A673 (cell line): ENCODE measurements at places on chromosomes 3 and 15. TPM values are rescaled to one million over a fixed set of nuclear protein-coding genes. Genes with fewer than 3 reads are reported as not detected.

The MYEF2 gene
- total RNA-seq: 112 TPM in 2 replicates

The SKOR1 gene
- 0.21 and 0.37 TPM in 2 replicates for total RNA-seq

The COL6A5 gene
- 0.11 and 0.32 TPM in 2 replicates for total RNA-seq

The C2CD4B gene
- 0.54 and 0.70 TPM in 2 replicates for total RNA-seq

The KLHL40 gene
- total RNA-seq: not detected in 2 replicates

The TMEM212 gene
- not detected in 2 replicates for total RNA-seq

The GPR62 gene
- not detected in 2 replicates for total RNA-seq

The ANKRD63 gene
- 2.5 TPM in 2 replicates for total RNA-seq

The RLBP1 gene
- not detected in 2 replicates for total RNA-seq

The SLC2A2 gene
- total RNA-seq: not detected in 2 replicates

- no peak for DNase-seq
Observed at GRCh38 chr3:149280671-149281349, 52.6 kb downstream of the TM4SF18 start.

DNA sequence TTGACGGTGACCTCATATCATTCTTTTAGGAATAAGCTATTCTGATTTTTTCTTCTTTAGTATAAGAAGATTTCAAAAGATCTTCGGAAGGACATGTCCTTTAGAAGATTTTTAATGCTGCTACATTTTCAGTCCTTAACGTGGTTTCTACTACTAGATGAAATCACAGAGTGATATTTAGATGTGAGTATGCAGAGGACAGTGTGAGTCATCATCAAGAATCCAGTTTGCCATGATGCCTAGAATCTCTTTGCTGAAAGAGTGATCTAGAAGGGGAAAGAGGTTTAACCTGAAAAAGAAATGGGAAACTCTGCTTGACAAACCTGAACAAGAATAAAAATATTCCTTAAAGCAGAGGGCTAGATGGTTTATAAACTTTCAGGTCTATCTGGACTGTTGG lies 43.2 kb downstream of the SLC7A14 start:
- no peak for DNase-seq

- DNase-seq: no peak
Observed at GRCh38 chr3:13884851-13885703, 5.2 kb upstream of the WNT7A start.

DNA sequence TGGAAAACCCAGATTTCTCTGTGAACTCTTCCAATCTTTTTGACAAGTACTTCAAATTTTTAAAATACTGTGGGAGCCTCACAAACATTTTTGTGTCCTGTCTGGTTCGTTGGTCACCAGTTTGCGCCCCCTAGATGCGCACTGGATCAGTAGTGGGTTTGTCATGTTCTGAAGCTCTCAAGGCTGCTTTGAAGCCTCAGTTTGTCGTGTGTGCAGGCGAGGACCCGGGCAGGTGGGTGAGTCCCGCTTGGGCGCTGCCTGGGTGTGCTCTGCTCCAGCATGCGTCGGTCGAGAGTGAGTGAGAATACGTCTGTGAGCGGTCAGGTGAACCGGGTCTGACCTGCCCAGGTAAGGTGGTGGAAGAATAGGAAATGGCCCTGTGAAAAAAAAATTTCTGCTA lies 17.3 kb upstream of the AEN start:
- DNase-seq: no peak

GRCh38 chr3:158668506-158668905 lies 3.9 kb downstream of the LXN start:
- DNase-seq: no peak

DNA sequence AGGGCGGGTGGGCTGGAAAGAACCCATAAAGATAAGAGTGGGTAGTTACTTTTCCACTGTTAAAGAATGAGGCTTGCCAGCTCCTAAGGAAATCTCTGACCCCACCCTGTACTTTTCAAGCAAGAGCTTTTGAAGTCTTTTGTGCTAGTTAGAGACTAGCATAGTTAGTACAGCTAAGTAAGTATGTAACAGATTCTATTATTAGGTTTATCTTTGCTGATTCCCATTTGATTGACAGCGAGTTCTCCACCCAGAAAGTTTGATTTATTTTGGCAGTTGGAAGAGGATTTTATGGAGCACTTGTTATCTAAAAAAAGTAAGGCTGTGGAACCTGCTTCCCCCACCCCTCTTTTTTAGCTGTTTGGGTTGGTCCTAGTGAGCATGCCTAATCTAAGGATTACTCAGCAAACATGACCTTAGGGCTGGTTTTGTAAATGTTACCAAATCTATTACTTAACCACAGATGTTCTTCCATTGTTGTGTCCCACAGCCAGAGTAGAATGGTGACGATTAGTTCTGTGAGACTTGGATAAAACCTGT lies 57.6 kb downstream of the FNDC3B start:
- peak; percentile 60 for DNase-seq

GRCh38 chr3:134645515-134645914 lies 5.3 kb downstream of the KY start:
- no peak for DNase-seq

DNA sequence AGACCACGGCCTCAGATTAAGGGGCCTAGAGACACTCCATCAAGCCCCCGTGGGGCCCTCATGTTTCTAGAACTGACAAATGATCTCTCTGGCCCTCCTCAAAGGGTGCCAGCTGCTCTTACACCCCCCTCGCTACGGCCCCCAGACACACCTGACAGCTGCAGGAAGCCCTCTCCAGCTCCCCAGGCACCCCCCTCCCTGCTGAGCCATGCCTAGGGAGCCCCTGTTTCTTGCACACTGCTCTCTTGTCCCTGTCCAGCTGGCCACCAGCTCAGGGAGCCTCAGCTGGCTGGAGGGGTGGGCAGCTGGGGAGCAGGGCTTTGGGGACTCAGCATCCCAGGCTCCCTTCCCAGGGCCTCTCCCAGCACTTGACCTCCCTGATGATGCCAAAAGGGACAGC lies 14.8 kb downstream of the TNK2 start:
- no peak for DNase-seq

- no peak for DNase-seq
Observed at GRCh38 chr15:68770216-68770615, 50.5 kb downstream of the ANP32A start.

DNA sequence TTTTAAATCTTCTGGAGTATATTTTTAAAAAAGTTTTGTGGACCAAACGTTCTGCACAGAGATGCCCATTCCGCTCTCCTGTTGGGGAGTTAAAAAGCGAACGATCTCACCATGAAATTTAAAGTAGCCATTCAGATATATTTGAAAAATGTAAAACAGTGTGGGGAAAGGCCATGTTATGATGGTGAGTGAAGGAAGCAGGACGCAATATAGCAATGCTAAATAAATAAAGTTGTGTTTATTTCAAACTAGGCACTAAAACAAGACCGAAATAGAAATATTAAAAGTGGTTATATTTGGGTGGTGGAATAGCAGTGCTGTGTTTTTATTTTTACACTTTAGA lies 327 bp upstream of the CCDC13 start:
- DNase-seq: no peak

- DNase-seq: peak; percentile 5
Observed at GRCh38 chr15:34644061-34644460, 60.6 kb upstream of the GOLGA8B start.

DNA sequence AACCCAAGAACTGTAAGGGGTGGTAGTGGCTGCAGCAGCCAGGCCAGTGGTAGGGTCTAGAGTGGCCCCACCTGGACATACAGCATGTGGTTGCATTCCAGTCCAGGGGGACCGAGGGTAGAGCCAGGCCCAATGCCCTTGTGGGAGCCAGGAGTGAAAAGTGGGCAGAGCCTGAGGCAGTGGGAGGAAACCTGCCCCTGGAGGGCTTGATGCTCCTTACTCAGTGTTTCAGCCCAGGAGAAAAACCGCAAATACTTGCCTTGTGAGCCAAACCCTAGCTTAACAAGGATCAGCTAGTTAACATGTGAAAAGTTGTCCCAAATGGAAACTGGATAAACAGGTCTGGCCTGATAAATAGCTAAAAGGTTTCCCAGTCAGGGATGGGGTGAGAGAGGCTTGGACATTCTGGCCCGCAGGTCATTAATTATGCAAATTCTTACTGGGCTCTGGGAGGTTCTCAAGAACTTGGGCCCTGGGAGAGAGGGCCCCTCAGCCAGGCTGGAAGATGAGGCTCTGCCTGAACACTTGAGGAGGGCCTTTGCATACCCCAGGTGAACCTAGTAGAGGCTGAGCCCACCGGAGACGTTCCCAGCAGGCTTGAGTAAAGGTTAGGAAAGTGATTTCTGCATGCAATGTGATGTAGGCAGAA lies 222.1 kb downstream of the THSD4 start:
- no peak for DNase-seq

GRCh38 chr15:58568157-58568571 lies 136.4 kb downstream of the LIPC start:
- DNase-seq: peak; percentile 21

DNA sequence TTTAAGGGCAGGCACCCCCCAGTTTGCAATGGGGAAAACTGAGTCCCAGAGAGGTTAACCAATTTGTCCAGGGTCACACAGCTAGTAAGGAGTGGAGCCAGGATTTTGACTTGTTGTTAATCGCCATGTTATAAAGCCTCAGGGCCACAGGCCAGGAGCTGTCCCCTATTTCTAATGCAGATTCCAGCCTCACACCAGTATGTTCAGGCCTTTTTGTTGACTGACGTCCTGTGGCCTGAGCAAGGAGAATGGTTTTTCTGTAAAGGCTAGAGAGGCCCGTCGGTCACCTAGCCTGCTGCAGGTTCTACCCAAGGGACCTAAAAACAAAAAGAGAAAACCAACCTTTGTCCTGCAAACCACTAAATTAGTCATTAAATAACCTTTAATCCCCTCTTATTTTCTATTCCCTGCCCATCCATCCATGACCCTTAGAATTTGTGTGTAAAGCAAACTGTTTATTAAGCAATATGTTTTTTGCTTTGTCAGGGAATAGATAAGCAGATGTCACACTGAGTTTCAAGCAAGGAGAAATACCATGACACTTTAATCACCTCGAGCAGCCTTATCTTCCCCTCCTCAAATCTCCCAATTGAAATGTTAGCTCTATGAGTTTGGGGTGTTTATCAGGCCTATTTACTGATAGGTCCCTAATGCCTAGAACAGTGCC lies 14.1 kb downstream of the ACOX2 start:
- DNase-seq: no peak

DNA sequence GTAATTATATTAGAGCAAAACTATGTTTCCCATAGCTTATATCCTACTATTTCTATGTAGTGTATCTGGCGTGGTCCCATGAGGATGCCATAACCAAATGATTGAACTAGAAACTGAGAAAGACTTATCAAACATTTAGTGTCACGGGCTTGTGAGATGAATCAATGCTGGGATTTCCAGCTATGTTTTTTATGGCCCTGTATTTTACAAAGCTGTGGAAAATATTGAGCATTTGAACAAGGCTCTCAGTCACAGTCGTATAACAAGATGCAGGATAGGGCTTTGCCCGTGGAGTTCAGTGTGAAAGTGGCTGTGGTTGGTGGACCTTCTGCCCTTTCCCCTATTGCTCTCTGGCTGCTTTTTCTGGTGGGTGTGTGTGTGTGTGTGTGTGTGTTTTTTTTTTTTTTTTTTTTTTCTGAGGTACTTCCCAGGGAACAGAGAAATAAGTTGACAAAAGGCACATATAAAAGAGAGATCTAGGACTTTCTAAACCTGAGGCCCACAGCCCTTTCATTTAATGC lies 60.7 kb downstream of the CACNA1D start:
- DNase-seq: no peak
